GM23248 (cell line): ENCODE measurements at places on chromosomes 3 and 15.

DNA sequence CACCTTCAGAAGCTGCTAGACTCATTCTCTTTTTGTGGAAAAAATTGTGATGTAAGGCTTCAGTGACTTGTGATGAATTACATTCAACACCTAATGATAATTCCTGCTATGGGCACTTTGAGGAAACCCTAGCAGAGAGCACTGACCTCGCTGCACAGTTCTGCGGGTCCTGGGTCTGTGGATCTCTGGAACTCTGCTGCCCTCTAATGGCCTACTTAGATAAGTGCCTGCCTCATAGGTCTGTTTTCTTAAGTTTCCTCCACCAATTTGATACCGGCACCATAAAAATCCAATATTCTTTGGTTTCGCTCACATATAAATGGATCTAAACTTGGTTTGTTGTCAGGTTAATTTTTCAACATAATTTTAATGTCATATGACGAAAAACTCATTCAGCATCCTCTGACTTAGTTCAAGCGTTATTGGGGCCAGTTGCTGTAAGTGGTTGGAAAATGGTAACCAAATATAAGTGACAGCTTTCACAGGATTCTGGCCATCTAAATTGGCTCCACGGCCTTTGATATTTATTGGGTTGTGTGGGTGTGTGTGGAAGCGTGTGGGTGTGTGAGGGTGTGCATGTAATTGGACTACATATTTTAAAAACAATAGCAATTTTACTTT lies 10.4 kb downstream of the SLITRK3 start:
- peak; percentile 70 for DNase-seq

DNA sequence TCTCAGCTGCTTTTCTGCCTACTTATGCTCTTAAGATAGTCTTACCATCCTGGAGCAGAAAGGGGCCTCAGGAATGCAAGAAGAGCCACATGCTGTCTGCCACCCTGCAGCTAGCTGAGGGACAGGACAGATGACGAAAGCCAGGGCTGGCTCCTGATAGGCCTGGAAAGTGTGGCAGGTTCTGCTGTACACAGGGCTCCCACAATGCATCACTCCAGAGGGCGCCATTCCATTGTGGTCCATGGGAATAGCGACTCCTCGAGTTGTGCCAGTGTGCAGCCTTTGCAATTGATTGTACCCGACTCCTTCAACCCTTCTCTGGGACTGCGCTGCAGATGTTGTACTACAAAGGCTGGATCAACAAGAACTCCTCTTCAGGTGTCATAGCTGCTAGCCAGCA lies 11.2 kb downstream of the ACAN start:
- DNase-seq, result no peak

- peak; percentile 85 for DNase-seq
Observed at GRCh38 chr15:51879555-51879954, 50.1 kb downstream of the TMOD3 start.

- DNase-seq, result no peak
Observed at GRCh38 chr3:83218383-83219200, 1457.1 kb upstream of the GBE1 start.

- DNase-seq, result peak; percentile 62
Observed at GRCh38 chr3:148360051-148360450, 337.7 kb upstream of the AGTR1 start.

DNA sequence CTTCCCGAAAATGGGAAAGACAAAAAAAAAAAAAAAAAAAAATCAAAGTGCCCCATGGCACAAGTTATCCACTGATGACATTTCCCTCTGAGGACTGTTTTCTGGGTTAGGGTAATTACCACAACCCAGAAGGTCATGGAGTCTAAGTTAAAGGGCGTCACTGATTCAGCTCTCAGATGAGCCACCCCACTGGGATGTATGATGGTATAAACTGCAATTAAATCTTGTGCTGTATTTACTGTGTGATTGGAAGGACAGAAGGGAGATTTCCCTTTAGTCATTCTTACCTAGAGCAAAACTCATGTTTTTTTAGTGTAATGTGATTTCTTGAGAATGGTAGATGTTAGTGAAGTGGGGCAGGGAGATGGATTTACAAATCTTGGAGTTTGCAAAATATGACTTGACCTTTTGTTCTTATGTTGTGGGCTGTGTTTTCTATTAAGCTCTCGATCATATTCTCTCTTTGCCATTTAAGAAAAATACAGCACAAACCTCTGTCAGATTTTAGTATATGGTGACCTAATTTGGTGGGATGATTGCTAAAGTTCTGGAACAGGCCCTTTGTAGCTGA lies 244.2 kb downstream of the PTPRG start:
- peak; percentile 48 for DNase-seq

GRCh38 chr15:33801954-33802353 lies 166.3 kb upstream of the CHRM5 start:
- no peak for DNase-seq

DNA sequence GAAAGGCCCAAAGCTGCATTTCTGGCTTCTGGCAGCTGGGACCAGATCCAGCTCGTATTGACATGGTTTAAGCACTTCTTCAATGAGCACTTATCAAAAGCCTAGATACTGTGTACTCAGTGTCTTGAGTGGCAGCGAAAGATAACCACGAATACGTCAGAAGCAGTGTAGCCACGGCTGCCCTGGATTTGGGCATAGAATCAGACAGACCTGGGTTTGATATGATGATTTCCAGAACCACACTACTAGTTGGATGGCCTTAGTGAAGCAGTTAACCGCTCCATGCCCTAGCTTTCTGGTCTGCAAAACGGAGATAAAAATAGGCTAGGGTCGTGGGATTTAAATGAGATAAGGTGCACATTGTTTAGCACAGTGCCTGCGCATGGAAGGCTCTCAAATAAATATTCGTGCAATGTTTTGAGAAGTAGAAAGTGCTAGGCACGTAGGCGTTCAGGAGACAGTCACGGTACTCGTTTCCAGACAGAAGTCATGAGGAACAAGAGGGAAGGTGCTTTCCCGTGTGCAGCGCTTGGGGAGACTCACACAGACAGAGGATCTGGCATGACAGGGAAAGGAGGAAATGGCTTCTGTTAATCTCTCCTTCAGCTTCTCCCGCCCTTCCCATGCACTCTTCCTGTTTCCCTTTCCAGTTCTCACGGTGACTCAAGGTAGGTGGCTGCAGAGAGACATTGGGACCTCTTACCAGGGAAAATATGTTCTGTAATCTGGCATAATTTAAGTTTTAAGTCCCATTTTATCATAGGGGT lies 70.3 kb downstream of the CCNL1 start:
- DNase-seq, result no peak
